LoVo (cell line): ENCODE measurements at places on chromosomes 4 and X.

- no peak for DNase-seq
Measured at GRCh38 chr4:91812319-91812718, 491.4 kb upstream of the GRID2 start.

GRCh38 chrX:12843061-12843667 lies 23.7 kb upstream of the TLR7 start:
- no peak for DNase-seq

DNA sequence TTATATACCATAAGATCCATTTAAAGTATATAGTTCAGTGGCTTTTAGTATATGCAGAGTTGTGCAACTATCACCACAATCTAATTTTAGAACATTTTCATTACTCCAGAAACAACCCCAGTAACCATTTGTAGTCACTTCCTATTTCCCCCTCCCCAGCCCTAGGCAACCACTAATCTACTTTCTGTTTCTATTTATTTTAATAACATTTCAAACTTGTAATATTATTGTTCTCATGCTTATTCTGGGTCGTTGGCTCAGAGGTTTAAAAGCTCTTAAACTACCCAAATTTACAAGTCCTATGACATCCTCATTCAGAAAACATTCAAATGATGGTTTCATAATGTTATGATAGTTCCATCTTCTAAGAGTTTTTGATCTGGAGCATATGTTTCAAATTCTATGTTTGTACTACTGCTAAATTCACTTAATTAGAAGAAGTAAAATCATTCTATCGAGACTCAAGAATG lies 18.4 kb downstream of the XIAP start:
- no peak for DNase-seq

GRCh38 chr4:86247320-86247719 lies 112.5 kb downstream of the MAPK10 start:
- DNase-seq: no peak

DNA sequence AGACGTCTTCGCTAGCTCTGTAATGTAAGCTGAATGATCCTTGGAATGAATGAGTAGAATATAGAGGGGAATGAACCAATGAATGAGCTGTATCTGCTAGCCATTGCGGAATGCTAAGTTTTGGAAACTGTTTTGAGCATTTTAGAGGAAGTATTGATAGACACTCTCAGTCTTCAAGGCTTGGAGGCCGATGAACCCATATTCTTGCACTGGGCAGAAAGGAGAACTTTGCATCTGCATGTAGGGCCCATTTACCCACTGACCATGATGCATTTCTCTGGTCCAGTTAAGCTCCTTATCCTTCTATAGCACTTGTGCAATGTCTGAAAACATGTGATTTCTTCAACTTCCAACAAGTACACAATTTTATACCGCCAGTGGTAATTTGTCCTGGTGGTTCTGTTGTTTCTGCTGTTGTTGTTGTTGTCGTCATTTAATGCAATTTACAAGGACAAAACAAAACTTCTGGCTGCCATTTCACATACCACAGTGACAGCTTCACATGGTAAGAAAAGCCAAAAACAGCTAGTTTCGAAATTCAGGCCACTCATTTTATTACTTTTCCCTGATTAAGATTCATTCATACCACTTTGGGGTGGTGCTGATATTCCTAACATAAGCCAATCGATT lies 85.0 kb upstream of the MTM1 start:
- no peak for DNase-seq

GRCh38 chr4:17805580-17806155 lies 4.9 kb downstream of the DCAF16 start:
- no peak for DNase-seq

GRCh38 chr4:27787195-27787594 lies 926.6 kb downstream of the STIM2 start:
- peak; percentile 3 for DNase-seq

- no peak for DNase-seq
Measured at GRCh38 chr4:169438057-169438480, 167.3 kb upstream of the SH3RF1 start.

GRCh38 chrX:99750721-99751120 lies 659.4 kb downstream of the PCDH19 start:
- DNase-seq: no peak

GRCh38 chrX:48531358-48531959 lies 8.1 kb upstream of the TBC1D25 start:
- peak; percentile 68 for DNase-seq

- no peak for DNase-seq
Measured at GRCh38 chr4:7539659-7540058, 104.9 kb upstream of the PSAPL1 start.

DNA sequence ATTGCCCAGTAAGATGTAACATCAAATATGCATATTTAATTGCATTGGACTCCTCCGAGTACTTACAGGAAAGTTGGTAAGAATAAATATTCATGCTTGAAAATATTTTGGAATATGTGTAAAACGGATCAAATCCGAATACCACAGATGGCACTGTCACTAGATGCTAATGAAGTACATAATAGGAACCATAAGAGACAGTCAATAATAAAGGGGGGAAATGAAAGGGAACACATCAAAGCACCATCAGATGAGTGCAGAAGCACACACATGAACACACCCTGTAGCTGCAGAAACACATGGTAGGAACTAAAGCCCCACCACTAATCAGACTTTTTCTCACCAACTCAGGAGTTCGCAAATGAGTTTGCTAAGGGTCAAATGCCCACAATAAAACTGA lies 52.2 kb upstream of the PAGE5 start:
- no peak for DNase-seq

- no peak for DNase-seq
Measured at GRCh38 chrX:84873176-84873575, 130.5 kb upstream of the APOOL start.

DNA sequence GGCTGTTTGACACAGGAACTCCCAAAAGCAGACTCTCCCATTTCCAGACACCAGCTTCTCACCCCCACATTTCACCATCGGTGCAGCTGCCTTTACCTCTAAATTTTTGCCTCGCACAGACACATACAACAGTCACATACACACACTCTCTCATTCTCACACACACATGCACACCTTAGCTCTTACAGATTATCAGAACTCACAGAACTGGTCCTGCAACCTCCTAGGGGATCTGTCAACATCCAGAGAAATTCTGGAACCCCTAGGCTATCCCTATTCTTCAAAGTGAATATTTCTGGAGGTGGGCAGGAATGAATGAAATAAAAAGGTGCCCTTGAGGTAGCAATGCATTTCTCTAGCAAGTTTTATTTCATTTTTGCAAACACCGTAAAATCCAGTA lies 4.1 kb downstream of the HS6ST2 start:
- no peak for DNase-seq

- DNase-seq: no peak
Measured at GRCh38 chr4:26257850-26258249, 63.0 kb upstream of the RBPJ start.

DNA sequence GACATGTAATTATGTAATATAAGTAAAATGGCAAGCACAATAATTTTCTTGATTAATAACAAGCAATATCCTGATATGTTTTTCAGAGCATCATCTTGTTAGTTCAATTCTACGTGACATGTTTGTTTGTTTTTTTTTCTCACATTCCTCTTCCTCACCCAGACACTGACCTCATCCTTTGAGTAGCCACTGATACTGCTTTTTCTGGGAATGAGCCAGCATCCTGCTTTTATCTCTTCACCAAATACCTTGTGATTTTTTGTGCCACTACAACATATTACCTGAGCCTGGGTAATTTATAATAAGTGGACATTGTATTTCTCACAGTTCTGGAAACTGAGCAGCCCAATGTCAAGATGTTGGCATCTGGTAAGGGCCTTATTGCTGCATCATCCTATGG lies 484.0 kb downstream of the NAF1 start:
- DNase-seq: no peak

DNA sequence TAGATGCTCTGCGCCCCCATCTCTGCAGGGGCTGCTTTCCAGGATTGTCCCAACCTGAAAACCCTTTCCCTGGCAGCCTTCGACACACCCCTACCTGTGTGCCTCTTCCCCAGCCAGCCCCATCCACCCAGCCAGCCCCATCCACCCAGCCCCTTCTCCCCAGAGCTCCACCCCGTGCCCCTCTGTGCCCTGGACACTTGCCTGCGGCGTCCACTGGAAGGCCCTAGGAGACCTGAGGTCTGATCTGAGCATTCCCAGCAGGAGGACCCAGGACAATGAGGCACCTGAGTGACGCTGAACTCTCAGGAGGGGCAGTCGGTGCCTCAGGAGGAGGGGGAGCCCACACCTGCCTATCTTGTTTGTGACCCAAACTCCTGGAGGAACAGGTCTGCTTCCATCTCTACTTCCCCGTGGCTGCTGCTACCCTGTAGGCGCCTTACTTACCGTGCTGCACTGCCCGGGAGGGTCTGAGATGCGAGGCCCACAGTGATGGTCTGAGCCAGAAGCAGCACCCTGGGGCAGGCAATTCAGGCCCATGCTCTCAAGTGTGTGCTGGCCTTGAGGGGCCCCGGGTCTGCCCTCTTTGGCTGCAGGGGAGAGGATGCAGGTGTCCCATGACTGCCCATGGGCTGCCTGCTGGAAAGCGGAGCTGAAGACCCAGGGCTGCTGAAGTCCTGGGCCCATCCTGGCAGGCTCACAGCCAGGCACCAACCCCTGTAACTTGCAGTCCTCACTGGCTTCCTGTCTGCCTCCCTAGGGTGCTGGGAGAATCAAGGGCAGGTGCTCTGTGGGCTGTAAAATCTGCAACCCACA lies 4.9 kb downstream of the LRPAP1 start:
- no peak for DNase-seq

GRCh38 chr4:67091673-67092072 lies 453.6 kb downstream of the CENPC start:
- DNase-seq: no peak
